Stimulated activated CD8-positive, alpha-beta memory T cell treated with anti-CD3 and anti-CD28 coated beads, Interleukin-7, amount 100 ng/mL, for 1 hour (primary cell): ENCODE measurements at places on chromosomes 2 and 18.

DNA sequence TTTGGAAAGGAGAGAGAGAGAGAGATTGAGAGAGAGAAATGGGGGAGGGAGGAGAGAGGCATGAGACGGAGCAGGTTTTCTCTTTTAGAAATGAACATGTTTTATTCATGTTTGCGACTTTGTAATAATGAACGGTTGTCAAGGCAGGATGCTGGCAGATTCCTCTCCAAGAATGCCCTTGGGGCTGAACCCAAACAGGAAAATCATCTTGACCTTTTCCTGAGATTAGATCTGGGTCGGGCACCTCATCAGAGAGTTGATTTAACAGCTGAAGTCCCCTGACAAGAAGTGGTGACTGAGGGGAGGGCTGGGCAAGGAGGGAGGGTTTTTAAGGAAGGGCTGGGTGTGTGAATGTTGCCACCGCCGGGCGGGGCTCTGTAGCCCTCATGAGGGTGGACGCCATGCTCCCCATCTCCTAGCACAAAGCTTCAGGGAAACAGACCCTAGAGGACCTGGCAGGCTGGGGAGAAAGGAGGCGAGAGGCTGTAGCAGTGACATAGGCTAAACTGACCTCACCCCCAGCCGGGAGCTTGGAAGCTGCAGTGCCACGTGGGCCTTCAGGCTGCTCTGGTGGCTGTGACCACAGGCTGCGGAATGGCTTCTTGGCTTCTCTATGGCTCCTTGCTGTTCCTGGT lies 60.0 kb downstream of the LIPG start:
- no peak for DNase-seq

DNA sequence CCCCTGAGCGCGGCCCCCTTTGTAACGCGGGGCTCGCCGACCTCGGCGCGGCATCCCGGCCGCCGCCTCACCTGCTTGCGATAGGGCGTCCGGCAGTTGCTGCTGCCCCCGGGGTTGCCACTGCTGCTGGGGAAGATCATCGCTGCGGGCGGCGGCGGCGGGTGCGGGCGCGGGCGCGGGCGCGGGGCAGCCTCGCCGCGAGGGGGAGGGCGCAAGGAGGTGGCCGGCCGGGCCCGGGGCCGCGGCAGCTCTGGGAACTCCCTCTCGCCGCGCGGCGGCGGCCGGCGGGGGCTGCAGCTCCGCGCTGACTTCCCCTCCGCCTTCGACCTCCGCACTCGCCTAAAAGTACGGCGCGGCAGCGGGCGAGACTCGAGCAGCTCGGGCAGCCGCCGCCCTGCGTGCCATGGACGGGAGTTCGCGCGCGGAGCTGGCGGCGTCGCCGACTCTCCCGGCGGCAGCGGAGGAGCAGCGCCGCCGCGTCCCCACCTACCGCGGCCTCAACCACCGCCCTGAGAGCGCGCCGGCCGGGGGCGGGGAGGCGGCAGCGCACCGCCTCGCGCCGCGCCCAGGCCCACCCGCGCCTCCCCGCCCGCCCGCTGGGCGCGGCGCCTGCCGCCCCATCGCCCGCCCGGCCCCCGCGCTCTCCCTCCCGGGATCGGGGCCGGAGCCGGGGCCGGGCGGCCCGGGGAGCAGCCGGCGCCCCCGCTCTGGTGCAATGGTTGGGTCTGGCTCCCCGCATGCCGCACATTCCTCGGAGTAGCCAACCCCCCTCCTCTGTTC lies 86.0 kb downstream of the RBMS1 start:
- DNase-seq, result peak; percentile 29

DNA sequence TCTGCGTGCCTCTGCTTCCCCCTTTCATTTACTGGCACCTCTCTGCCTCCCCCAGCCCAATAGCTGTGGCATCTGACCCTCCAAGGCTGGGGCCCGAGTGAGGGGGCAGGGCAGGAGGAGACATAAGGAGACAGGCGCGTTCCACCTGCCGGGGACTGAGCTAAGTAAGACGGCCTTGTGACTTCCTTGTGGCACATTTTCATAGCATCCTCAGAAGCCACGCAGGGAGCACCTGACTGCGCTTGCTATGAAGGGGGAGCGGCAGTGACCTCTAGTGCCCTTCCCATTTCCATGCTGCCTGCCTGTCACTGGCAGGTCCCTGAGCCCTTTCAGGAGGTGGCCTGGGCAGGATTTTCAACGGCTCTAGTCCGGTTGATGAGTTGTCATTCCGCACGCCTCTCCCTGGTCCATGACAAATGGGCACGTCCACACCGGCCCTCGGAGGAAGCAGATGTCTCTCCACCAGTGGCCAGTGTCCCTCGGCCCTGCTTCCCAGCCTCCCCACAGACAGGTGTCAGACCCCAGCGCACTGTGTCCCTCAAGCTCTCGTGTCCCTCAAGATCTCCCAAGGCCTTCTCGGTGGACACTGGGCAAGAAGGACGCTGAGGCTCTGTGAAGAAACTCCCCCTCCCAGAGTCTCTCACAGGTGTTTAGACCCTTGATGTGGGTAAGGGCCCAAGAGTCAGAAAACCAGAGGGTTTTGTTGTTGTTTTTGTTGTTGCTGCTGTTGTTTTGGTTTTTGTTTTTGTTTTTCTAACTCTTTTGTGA lies 42.7 kb downstream of the CYP26B1 start:
- no peak for DNase-seq

- DNase-seq, result no peak
These were observed 208.2 kb upstream of the ALPP start for GRCh38 chr2:232170396-232170795.

GRCh38 chr2:231930593-231931281 lies 4.5 kb upstream of the NPPC start:
- DNase-seq, result no peak

- DNase-seq, result no peak
These were observed 3.9 kb downstream of the IKZF2 start for GRCh38 chr2:213147538-213147937.

GRCh38 chr2:177325554-177325953 lies 61.0 kb upstream of the NFE2L2 start:
- DNase-seq, result no peak

DNA sequence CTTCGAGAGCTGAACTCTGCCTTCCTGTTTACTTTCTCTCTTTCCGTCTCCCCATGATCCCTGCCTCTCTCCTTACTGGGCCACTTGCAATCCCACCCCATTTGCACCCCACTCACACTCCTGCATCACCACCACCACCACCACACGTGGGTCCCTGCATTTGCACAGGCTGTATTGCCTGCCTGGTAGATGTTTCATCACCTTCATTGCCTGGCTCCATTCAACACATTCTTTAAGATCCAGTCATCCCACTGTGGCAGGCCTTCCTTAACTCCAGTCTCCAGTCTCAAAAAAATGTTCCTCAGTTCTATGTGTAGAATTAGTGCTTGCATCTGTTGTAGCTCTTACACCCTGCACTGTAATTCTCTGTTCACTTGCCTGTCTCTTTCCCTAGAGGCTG lies 13.9 kb downstream of the NOSTRIN start:
- DNase-seq, result no peak

GRCh38 chr2:235044501-235045271 lies 92.9 kb downstream of the SH3BP4 start:
- DNase-seq, result no peak

DNA sequence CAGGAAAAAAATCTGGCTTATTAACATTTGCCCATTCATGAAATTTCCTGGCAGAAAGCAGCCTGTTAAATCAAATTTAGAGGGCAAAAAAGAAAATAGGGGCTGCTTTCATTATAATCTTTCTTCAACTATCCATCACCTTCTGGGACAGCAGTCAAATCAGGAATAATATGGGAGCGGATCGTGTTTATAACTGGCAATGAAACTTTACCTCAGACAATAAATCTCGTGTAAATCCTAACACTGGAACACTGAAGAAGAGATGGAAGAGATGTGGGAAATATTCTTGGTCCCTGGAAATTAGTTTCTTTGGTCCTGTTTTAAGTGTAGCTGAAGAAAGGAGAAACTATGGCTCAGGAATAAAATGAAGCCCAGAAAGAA lies 77.5 kb upstream of the SERTAD2 start:
- DNase-seq, result no peak

- no peak for DNase-seq
These were observed 25.9 kb upstream of the IMPA2 start for GRCh38 chr18:11955239-11956029.

DNA sequence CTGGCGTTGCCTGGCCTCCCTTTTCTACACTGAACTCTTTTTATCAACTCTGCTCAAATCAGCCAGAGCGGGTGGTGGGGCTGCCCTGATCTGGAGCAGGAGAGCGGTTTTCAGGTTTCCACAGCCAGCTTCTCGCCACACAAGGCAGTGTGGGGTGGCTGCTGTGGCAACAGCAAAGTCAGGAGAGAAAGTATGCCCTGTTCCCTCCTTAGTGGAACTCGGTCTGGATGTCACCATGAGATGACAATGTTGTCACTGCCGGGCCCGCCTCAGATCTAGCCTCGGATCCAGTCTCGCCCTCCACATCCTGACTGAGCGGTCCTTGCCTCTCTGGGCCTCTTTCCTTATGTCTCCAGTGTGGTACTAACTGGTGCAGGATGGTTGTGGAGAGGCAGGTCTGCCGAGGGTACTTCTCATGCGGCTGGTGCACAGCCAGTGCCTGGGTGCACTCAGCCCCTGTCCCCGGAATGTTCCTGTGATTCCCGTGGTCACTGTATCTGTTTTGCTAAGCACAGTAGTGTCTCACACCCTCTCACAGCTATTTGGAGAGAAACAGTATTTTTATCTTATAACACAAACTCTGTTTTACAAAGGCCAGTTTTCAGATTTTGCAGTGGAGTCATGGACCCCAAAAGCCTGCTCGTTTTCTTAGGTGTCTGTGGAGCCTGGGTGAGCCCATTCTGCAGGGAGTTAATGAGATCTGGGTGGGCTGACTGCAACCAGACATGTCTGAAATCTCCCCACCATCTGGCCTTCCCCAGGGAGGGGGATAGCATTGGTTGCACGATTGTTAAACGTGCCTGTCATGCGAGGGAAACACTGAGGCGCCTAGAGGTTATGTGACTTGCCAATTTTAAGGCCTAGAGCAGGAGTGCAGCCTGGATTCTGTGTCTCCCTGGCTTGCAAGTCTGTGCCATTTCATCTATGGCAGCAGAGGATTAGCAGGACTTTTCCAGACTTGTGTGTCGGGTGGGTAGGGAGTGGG lies 261.1 kb upstream of the AGAP1 start:
- DNase-seq, result no peak

DNA sequence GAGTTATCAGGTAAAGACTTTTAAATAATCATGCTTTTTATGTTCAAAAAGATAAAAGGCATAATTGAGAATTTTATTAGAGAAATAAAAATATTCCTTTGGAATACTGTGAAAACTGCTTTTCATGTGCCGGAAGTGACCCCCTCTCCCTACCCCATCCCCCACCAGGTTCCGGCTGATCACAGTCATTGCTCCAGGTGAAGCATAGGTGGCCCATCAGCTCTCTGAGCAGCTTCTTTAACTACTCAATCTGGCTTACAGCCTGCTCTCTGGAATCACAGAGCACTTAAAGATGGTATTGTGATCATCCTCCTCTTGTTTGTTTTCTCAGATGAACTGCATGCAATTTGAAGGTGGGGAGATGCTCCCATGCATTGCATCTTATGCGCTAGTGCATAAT lies 257.7 kb downstream of the EN1 start:
- no peak for DNase-seq

DNA sequence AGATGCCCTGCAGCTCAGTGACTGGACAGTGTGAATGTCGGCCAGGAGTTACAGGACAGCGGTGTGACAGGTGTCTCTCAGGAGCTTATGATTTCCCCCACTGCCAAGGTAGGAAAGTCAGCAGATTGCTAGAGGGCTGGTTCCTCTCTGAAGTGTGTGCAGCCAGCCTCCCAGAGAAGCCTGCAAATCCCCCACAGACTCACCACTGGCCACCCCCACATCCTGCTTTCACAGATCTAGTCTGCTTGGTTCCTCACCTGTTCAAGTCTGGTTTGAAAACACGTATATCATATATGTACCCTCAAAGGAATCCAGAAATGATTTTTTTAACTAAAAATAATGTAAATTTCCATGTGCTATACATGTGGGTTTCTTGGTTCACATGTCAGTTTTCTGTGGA lies 121.1 kb downstream of the LAMA3 start:
- DNase-seq, result no peak

DNA sequence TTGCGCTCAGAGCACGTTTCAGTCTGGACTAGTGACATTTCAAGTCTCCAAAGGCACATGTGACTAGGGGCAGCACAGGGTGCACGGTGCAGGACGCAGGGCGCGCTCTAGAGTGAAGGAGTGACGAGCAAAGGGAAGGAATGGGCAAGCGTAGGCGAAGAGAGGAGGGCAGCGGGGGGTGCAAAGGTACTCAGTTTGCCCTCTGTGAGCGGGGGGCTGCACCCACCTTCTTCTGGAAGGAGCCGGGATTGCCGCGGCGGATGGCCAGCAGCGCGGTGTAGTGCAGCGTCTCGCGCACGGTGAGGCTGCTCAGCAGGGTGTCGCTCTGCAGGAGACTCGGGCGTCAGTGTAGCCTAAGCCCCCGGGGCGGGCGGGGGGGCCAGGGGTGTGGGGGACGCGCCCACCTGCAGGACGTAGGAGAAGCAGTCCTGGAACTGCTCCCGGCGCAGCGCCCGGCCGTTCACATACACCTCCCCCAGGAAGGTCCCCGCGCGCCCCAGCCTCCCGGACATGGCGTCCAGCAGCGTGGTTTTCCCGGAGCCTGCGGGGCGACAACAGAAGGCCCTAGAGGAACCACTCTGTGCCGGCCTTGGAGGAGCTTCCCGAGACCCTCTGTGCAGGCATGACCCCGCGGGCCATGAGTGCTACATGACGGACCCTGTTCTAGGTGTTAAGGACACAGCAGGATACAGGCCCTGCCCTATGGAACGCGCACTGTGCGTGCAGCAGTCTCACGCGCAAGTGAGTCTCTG lies 6.9 kb downstream of the ABCG5 start:
- DNase-seq, result no peak

DNA sequence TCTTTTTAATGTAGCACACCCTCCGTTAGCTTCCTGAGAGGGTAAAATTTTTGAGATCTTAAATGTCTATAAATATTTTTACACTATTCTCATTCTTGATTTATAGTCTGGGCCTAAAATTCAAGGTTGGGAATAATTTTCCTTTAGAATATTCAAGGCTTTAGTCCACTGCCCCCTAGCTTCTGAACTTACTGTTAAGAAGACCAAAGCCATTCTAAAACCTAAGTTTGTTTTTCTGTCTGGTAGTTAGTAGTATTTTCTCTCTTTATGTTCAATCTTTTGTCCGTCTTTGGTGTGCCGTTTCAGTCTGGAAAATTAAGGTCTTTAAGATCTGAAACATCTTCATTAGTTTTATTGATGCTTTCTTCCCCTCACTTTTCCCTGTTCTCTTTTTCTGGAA lies 14.5 kb downstream of the OSBPL6 start:
- DNase-seq, result no peak

- DNase-seq, result no peak
These were observed 8.8 kb upstream of the RAPH1 start for GRCh38 chr2:203543898-203544328.
